T-helper 2 cell (primary cell): ENCODE measurements at places on chromosomes 2 and 18.

GRCh38 chr18:30712383-30712782 is 330.2 kb downstream of the DSC3 start:
- no peak for DNase-seq

DNA sequence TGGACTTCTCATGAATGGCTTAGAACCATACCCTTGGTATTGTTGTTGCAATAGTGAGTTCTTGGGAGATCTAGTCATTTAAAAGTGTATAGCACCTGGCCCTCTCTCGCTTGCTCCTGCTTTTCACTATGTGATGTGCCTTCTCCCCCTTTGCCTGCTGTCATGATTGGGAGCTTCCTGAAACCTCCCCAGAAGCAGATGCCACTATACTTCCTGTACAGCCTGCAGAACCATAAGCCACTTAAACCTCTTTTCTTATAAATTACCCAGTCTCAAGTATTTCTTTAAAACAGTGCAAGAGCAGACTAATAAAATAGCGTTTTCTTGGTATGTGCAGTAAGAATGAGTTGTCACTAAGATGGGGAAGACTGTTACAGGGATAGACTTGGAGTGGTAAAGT is 31.6 kb downstream of the BAZ2B start:
- no peak for DNase-seq

- DNase-seq, result no peak
Observed at GRCh38 chr2:160458718-160459453, 34.7 kb downstream of the RBMS1 start.

DNA sequence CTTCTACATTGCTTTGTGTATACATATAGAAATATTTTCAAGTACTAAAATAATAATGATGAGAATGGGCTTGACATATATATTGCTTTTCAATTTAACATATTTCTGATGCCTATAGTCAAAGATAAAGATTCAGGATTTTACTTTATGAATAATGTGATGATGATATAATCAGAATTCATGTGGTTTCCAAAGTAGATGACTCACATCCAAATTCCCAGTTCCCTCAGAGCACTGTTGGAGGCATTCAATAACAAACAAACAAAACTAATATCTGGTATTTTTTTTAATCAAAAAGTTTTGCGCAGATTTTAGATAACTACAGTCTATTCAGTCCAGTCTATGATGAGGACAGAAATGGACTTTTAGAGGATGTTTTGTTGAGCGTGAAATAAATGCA is 2094.5 kb upstream of the CELF4 start:
- DNase-seq, result no peak

GRCh38 chr2:10970666-10971065 is 58.9 kb downstream of the KCNF1 start:
- no peak for DNase-seq

DNA sequence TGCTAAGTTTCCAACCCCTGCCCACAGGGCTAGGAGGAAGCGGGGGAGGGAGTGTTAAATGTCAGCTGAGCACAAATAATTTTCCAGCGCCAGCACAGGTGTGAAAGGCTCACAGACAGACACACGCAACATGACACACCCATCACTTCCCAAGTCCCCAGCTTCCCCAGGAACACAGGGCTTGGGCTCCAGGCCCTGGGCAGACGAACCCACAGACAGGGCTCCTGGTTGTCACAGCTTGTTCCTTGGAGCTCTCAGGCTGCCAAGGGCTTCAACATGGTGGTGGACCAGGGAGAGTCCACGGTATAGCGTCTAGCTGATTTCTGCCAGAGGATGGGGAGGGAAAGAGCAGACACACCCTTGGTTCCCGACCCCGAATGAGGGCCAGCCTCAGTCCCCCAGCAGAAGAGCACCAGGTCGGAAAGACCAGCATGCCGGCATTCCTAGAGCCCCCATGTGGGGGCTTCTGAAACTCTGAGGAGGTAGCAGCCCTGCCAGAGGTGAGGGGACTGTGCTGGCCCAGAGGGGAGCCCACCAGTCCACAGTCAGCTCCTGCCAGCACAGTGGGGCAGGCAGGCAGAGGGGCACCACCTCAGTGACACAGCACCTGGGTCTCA is 1.9 kb downstream of the DUSP2 start:
- peak; percentile 8 for DNase-seq

DNA sequence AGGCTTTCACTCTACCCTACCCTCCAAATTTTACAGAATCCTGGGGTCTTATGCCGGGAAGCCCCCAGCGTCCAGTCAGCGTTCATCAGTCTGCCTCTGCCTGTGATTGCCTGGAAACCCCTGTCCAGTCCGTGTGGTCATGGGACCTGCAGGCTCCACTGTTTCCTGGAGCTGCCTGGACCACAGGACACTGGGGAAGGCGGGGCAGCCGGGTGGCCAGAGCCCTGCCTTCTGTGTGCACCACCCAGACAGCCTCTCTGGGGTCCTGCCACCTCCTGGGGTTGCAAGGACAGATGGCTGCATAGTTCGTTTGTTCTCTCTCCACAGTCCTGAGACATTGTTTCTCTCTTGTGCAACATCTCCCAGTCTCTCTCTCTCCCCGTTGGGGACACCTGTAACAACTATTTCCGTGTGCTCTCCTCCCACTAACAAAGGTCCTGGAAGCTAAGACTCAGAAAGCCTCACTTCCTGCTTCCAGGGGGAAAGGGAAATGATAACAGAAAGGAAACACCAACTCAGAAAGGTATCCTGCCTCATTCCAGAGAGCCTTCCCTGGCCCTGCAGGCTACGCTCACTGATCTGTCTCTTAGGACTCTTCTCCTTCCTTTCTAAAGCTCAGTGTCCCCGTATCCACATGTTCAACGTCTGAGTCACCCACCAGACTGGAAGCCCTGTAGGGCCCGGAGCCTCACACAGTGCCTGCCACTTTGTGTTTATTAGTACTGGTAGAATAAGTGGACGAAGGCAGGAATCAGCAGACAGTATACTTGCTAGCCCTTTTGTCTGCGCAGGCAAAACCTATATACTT is 192.8 kb upstream of the RAB12 start:
- no peak for DNase-seq

DNA sequence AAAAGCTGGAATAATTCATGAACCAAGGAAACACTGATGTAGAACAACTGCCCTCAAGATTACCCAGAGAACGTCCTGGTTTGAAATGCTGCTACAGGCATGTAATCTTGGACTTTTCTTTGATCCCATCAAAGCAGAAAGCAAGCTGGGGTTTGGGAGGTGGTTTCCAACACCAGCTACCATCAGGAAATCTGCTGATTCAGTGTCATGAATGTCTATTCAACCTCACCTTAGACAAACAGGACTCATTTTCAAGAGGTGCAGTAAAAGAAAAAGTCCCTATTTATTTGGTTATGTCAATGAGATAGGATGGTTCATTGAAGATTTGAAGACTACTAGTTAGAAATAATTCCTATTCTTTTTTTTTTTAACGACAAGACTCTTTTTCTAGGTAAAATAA is 72.7 kb downstream of the NEB start:
- no peak for DNase-seq

- DNase-seq, result peak; percentile 12
Observed at GRCh38 chr2:110748489-110748867, 16.1 kb downstream of the ACOXL start.

DNA sequence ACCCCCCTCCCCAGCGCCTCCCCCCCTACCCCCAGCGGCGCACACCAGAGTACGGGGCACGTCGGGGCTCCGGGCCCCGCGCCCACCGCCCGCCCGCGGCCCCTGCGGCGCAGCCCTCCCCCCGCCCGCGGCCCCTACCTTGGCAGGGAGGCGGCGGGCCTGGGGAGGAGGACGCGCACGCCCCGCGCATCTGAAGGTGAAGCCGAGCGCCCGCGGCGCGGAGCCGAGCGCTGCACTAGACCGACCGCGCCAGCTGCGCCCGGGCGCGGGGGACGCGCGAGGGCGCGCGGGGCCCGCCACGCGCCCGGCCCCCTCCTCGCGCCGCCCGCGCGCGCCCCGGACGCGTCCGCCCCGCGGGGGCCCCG is at the start of gene ZNF516:
ZNF516 (minus strand) TSS at position 237 of the 365 bp plus-strand sequence. CDS start 52,188 bp downstream, outside the sequence.
- peak; percentile 63 for DNase-seq

GRCh38 chr18:11880586-11881304 is 27.4 kb downstream of the MPPE1 start:
- no peak for DNase-seq

GRCh38 chr2:77458216-77458615 is 64.0 kb downstream of the LRRTM4 start:
- DNase-seq, result no peak

GRCh38 chr2:172812158-172812744 is 76.6 kb downstream of the RAPGEF4 start:
- DNase-seq, result no peak

GRCh38 chr2:229870903-229871656 is 50.7 kb downstream of the TRIP12 start:
- DNase-seq, result no peak

DNA sequence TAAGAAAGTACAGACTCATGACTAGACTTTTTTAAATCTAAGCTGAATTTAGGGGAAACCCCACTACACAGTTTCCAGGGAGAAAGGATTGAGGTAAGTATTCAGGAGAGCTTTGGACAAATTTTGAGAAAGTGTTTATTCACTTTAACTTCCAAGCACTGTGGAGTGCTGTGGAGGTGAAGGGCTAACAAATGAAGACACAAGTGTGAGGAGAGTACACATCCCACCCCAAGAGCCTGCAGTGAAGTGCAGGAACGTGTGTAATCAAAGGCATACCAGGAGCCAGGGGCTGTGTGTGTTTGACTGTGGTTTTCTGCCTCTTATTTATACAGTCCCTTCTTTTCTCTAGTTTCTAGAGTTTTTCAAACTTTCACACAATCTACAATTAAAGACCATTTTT is 118.3 kb downstream of the CMPK2 start:
- no peak for DNase-seq

GRCh38 chr18:53796040-53796729 is 428.3 kb downstream of the MBD2 start:
- DNase-seq, result no peak

- DNase-seq, result no peak
Observed at GRCh38 chr2:198653311-198653710, 804.4 kb downstream of the SATB2 start.

- no peak for DNase-seq
Observed at GRCh38 chr18:74774486-74774885, 176.8 kb downstream of the ZNF407 start.

GRCh38 chr18:63111671-63112402 is 207.7 kb downstream of the BCL2 start:
- no peak for DNase-seq

GRCh38 chr2:191931329-191931728 is 84.4 kb upstream of the CAVIN2 start:
- DNase-seq, result no peak

DNA sequence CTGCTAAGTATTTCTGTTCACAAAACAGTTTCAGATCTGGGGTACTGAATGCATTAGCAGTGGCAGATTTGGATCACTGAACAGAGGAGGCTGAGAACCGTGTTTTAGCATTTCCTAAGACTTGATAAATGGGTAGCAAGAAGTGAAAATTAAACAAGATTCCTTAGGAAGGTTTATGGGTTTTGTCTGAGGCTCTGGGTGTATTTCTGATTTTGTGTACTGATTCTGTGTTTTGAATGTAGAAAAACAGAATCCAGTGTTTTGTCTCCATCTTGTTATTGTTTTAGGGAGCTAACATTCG is 1.4 kb downstream of the FAM117B start:
- no peak for DNase-seq

DNA sequence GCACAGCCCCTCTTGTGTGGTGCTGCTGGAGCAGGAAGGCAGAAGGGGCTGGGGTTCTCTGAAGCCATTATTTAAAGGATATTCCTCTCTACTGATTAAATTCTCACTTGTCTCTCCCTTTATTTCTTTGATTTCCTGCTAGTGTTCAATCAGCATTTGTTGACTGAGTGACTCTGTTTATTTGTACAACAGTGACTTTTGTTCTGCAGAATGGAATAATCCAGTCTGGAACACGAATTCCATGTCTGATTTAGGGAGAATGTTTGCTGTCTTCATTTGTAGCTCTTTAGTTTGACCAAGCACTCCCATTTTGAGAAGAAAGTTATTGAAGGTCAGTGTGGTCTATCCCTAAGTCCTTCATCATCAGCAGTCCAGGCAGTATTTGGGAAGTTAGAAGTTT is 141.2 kb downstream of the SETBP1 start:
- no peak for DNase-seq

DNA sequence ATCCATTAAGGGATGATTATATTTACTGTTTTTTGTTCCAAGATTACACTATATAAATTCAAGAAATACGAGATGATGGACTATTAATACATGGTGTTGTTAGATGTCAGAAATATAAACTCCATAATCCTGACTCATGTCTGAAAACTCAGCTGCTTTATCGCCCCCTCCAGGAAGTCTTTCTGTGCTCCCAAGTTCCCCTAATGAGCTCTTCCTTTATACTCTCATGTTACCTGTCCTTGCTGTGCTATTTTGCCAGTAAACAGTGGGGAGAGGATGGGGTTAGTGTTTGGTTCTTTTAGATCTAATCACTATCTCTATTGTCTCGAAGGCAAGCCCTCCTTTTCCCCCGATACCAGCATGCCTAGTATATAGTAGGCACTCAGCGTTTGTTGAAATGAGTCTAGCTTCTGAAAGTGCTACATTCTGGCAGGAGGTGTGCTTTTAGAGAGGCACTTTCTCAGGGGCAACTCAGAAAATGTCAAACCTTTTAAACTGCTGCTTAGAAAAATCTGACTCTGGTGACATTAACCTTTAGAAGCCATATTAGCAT is 21.4 kb upstream of the BARD1 start:
- peak; percentile 34 for DNase-seq

DNA sequence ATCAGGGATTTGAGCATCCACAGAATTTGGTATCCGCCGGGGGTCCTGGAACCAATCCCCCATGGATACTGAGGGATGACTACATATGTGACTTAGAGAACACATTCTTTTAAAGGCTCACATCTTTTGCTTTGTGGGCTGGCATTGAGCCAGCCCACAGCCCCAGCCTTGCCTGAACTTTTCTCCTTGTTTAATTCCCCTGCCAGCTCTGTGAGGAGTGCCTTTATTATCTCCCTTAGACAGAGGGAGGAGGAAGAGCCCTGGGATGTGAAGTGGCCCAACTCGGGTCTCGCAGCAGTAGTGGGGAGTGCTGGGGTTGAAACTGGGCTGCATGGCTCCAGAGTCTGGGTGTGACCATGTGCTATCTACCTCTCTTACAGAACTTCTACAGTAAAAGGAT is 7.6 kb downstream of the TTC39C start:
- no peak for DNase-seq

DNA sequence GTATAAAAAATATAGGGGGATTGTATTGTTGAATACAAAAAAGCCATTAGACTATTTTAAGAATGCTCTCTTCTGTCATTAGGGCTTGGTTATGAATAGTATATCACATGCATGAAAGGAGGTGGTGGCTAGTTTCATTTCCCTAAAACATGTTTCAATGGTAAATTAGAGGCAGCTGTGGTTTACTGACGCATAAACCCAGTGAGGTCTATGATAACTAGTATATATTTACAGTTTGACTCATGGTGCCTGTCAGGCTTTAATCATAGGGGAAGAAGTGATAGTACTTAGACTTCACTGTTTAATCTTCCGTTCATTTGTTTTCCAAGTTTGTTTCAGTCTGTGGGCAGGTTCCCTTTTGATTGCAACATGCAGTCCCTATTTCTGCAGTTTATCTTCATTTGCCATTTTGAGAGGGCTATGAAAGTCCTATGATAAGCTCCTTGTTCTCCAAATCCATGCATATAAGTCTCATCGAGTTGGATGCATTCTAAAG is 55.1 kb upstream of the MAP4K3 start:
- DNase-seq, result no peak

- no peak for DNase-seq
Observed at GRCh38 chr2:212897296-212897695, 254.1 kb downstream of the IKZF2 start.
